Activated CD4-positive, alpha-beta T cell treated with anti-CD3 and anti-CD28 coated beads, Interleukin-2, amount 50 U/mL, for 24 hours (primary cell): ENCODE measurements at places on chromosomes 3 and 15.

GRCh38 chr3:157542711-157543500 lies 39.7 kb upstream of the VEPH1 start:
- DNase-seq: no peak

DNA sequence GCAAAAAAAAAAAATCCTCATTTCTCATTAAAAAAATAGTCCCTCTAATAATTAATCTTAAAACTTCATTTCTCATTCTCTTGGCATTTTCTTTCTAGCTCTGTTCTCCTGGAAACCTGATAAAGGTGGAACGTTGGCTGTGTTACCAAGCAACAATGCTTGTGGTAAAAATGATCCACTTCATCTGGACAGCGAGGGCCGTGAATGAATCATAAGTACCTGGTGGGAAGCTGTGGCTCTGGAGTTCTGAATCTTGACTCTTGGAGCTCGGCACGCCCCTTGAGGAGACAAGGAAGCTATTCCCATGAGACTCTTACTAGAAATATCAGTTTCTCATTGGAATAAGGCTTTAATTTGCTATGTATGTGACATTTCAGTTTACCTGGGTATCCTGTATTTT lies 32.5 kb downstream of the BCL2L10 start:
- no peak for DNase-seq

DNA sequence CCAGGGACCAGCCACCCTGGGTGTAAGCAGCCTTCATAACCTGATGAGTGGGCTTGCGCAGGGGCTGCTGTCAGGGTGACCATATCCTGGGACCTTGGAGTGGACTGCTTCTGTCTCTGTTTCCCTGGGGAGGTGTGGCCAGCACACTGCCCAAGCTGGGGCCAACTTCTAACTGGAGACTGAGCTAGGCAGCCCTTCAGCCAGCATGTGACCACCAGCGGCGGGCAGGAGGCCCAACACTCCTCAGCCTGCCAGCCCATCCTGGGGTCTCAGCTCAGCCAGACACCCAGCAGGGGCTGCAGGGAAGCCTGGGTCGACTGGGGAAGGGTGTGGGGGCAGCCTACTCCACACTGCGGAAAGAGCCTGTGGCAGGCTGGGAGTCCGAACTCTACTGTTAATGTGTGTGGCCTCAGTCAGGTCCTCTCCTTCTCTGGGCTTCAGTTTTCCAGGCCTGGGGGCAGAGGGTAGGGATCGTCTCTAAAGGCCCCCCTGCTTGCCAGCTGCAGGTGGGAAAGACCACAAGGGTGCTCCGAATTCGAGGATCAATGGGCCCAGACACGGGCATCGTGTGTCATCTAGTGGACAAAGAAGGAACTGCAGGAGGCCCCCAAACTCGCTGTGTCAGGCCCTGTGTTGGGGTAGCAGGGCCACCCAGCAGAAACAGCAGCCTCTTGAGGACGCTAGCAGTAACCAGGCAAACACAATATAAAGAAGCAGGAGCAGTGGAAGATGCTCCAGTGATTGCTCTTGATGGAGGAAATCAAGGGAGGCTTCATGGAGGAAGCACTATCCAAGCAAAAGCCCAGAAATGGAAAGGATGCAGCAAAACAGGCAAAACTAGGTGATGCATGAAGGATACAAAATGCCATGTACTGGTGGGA lies 2.0 kb upstream of the SEMA3G start:
- peak; percentile 66 for DNase-seq

- no peak for DNase-seq
Measured at GRCh38 chr3:135911110-135911509, 54.4 kb upstream of the PPP2R3A start.

DNA sequence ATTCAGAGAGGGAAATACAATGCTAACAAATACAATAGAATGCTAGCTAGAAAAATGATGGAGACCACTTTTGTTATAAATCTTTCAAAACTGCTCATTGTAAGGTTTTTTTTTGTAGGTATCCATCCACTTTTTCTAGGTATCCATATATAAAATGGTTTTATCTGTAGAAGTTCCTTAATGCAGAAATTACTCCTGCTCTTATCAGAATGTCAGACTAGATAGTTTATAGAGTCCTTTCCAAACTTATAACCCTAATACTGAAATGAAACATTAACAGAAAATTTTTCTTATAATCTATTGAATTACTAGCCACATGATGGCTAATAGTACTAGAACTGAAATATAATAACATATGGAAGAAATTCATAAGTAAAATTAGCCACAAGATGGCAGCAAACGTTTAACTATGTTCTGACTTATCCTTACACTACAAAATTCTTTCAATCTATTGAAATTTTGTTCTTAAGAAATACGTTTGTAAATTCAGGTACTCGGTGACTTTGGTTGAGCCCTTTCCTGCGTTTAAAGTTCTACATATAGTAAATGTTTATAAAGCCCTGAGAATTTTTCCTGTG lies 58.5 kb downstream of the ECT2 start:
- DNase-seq: no peak

DNA sequence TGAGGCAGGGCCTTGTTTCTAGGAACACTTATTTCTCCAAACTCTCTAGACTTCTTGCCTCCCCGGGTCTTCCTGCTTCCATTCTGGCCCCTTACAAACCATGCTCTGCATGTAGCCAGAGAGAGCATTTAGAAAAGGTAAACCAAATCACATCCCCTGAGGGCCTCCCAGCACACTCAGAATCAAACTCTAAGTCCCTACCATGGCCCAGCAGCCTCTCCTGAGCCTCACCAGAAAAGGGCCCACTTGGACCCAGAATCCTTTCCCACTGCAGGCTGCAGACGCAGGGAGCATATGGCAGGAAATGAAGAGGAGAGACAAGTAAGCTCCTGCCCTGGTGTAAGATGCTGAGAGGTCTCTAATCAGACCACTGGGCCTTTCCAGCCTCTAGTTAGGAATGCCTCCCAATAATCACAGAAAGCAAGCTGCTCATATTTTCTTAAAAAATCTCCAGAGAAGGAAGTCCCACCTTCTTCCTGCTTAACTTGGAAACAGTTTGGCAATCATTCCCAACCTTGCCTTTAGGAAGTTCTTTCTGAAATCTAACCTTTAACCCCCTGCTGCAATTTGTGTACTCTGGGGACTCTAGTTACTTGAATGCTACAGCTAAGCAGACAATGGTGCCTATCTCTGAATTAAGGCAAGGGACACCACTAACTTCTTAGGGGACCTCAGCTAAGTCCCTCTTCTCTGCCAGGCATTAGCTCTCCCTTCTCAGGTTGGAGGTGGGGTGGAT lies 4.2 kb downstream of the AMOTL2 start:
- no peak for DNase-seq

GRCh38 chr3:48411606-48412374 lies 18.1 kb downstream of the PLXNB1 start:
- DNase-seq: no peak

GRCh38 chr3:193972832-193973231 lies 163.1 kb upstream of the HES1 start:
- DNase-seq: no peak

- DNase-seq: no peak
Measured at GRCh38 chr3:133457025-133457424, 57.2 kb downstream of the BFSP2 start.

DNA sequence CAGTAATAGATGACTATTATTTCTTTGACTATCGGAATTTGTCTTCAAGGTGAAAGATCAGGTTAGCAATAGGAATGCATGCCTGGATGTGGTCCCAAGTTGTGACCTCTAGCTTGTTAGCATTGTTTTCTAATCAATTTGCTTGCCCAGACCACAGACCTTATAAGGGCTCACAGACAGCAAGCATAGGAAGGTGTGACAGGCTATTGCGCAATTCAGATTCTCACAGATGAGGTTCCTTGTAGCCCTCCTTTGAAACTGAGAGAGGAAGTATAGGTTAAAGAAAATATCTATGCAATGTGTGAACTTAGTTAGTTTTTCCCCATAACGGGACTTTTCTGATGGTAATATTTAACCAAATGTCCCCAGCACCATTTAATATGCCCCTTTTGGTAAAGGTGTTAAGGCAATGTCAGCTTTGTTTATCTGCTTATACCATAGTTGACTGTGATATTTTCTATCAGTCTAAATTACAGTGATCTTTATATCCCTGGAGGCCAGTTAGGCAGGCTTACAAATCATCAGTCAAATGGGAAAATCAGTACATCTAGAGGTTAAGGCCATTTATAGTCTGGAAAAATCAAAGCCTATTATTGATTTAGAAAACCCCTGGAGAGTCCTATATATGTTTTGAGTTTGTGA lies 168.1 kb upstream of the MBNL1 start:
- DNase-seq: no peak

DNA sequence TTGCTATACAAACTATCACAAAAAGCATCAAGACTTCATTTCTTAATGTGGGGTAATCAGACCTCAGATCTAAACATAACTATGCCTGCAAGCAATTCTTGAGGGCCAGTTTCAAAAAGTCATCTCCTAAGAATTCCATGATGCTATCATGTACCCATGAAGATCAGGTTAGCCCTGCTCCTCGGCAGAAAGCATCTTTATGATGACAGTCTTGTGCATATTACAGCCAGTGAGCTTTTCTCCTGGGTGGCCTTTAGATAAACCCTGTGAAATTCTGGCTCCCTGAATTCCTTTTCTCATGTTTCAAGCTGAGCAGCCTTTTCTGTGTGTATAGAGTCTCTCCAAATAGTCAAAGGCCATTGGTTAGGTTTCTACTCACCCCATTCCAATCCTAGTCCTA lies 201.9 kb upstream of the MCTP2 start:
- no peak for DNase-seq

GRCh38 chr15:31393444-31394091 lies 66.9 kb downstream of the KLF13 start:
- no peak for DNase-seq

GRCh38 chr15:50166216-50166615 lies 15.8 kb upstream of the SLC27A2 start:
- DNase-seq: no peak

DNA sequence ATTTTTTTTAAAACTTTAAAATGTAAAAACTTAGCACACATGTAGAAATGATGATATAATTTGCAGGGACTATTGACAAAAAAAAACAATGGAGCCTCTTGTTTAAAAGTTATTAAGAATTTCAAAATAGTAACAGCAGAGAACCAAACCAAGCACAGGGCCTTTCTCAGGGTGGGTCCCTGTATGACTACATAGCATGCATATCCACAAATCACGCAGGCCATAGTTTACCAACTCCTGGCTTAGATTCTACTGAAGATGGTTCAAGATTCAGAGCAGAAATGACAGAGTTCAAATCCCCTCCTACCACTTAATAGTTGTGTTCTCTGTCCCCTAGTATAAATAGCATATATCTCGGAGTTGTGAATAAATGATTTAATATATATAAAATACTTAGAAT lies 19.0 kb downstream of the ACAP2 start:
- DNase-seq: no peak

GRCh38 chr3:41715376-41715775 lies 246.5 kb downstream of the ULK4 start:
- DNase-seq: no peak

DNA sequence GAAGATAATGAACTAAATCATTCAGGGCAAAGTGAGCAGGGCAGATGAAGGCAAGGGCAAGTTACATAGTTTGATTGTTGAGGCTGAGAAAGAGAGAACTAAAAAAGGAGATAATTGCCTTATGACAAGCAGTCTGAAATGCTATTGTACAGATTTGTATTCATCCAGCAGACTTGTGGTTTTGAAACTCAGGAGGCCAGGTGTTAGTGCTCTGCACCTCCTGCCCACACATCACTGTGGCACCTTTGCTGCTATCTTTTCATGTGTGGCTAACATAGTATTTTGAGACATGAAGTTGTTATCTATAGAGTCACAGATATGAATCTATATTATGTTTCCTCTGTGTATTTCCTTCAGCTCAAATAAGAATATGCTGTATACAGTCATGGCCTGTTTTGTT lies 24.3 kb upstream of the SUCLG2 start:
- no peak for DNase-seq

GRCh38 chr15:71187526-71187925 lies 72.3 kb downstream of the THSD4 start:
- DNase-seq: no peak

GRCh38 chr3:180408654-180409053 lies 193.3 kb upstream of the TTC14 start:
- no peak for DNase-seq

DNA sequence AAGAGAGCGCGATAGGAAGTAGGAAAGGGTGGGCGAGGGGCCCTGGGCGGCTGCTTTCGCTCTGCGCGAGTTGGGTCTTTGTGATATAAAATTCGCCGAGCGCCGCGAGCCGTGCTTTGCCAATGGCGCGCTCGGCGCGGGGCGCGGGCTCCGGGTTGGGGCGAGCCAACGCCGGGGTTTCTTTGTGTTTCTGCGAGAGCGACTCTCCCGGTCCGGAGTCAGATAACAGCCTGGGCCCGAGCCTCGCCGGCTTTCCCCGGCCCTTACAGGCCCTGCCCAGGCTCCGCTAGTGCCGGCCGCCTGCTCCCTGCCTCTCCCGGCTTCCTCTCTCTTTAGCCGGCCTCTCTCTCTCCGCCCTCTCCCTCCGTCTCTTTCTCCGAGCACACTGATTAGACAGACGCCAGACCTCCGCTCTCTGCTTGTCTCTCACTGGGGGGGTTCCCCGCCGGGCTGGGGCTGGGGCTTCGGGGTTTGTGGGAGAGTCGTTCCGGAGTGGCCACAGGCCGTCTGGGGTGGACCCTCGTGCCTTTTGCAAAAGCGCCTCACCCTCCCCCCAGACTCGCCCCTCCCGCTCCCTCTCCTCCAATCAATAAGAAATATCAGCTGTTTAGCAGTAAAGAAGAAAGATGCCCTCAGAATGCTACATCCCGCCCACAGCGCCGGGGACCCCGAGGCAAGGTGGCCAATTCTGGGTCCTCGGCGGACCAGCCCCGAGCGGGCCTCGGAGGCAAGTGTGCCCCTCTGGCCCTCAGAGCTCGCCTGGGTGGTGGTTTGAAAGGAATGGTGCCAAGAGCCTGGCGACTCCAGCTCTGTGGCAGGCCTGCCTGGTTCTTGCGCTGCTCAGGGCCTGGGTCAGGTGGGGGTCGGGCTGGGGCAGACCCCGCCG lies 2.9 kb downstream of the NR2F2 start:
- DNase-seq: no peak

- DNase-seq: no peak
Measured at GRCh38 chr15:87498560-87498959, 758.0 kb downstream of the NTRK3 start.

DNA sequence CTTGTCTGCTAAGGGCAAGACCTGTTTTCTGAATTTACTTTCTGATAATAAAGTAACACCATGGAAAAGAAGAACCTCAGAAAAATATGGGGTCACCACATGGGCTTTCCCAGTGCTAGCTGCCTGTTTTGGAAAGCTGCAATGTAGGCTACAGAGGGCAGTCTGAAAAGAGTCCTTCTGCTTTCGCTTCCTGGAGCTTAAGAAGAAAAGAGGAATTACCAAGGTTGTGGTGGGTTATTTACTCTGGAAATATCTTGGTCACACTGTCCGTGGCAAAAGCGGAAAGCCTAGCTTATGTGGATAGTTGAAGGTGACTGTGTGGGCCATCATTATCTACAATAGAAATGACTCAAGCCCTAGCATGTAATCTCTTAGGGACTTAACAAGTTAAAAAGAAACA lies 31.7 kb upstream of the IP6K2 start:
- no peak for DNase-seq

GRCh38 chr15:76185716-76186115 lies 125.6 kb downstream of the ETFA start:
- no peak for DNase-seq

GRCh38 chr15:53693729-53694475 lies 65.6 kb downstream of the WDR72 start:
- no peak for DNase-seq

- DNase-seq: no peak
Measured at GRCh38 chr3:65174713-65175112, 486.9 kb upstream of the ADAMTS9 start.

- DNase-seq: no peak
Measured at GRCh38 chr15:97875513-97876280, 84.8 kb upstream of the ARRDC4 start.

GRCh38 chr3:147422196-147422595 lies 13.0 kb downstream of the ZIC1 start:
- no peak for DNase-seq
